Fibroblast of the conjunctiva (primary cell): ENCODE measurements at places on chromosomes 7 and 10.
A peak's percentile ranks its signal among the peaks of the same experiment; 100 is the strongest.

- DNase-seq, result no peak
Measured at GRCh38 chr10:133267829-133268228, 8.8 kb downstream of the ADAM8 start.

GRCh38 chr10:110372656-110373055, 67.9 kb upstream of the SMNDC1 start:
- no peak for DNase-seq

DNA sequence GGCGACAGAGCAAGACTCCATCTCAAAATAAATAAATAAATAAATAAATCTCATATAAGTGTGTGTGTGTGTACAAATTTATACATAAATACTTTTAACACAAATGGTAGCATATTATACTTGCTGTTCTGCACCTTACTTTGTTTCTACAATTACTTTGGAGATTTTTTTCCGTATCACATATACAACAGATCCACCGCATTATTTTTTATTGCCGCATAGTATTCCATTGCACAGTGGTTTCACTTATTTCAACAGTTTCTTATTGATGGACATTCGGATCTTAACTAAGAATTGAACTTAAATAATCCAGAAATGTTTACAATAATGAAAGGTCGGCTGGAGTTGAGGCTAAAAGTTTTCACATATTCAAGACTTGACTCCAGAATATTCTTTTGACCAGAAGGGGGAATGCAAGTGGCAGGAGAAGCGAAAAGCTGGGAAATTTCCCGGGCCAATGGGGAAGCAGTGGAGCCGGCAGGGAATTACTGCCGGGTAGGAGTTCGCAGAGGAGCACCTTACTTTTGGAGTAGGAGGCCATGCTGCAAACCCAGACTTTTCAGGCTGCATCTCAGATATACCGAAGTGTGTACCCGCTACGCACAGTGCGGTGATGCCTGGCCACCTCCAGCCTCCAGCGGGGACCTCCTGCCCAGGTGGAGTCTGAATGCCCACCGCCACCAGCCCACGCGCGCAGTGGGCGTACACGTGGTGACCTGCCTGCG, 415 bp upstream of the CNNM1 start:
- no peak for DNase-seq

GRCh38 chr10:112434988-112435619, 11.6 kb downstream of the ZDHHC6 start:
- DNase-seq, result peak; percentile 12

- DNase-seq, result no peak
Measured at GRCh38 chr10:44954042-44954441, 5.6 kb upstream of the RASSF4 start.
